ENCODE measurements at places on chromosomes 3 and 15.

DNA sequence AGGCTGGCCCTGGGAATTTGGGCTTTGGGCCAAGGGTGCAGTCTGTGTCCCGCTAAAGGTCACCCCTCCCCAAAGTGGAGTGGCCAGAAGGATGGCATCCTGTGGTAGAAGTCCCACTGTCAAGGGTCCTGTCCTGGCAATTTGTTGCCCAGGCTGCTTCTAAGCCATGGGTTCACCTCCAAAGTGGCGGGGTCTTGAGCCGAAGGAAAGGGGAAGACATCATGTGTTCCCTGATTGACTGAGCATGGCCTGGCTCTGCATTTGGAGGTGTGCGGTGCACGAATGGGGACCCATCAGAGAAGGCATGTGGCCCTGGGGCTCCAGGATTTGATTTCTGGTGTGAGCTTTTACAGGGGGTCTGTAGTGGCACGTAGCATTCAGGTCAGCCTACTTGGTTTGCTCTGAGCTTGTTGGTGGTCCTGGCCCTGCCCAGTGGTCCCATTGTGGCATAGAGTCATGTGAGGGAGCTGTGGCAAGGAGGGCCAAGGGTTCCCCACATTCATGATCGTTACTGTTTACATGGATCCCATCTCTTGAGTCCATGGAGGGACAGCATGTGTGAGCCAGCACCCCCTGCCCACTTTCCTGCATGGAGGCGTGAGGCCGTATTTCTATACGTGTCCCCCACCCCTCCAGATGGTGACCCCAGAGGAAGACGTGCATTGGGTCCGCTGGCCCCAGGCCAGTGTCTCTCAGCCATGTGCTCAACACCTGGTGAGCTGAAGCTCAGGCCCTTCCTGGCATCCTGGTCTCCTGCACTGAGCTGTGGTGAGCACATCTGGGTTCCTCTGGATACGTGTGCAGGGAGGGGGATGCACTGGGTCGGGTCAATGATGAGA lies 225.1 kb downstream of the SNRPN start:
- no peak for DNase-seq

DNA sequence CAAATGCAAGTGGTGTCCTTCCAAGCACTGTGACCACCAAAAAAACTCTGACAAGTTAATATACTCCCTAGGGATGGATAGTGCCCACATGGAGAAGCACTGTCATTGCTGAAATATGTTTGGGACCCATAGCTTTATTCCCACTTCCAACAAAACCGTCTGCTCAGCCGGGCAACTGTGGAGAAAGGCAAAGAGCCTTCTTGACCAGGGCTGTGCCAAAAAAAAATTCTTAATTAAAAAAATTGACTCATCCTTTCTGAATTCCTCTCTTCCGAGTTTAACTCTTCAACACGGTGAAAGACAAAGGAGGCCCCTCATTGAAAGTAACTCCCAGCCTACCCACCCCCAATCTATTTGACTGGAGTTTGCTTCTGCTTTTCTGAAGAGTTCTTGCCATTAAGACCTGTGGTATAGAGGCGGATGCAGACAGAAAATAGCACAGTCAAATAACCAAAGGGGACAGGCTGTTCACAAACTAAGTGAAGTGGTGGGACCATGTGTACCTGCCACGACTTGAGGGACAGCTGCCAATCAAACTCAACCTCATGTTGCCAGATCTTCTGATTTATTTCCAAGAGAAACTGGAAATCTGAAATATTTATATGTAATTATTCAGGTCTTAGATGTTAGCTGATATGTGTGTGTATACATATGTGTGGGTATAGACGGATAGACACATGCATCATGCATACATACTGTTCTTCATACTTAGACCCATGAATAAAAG lies 135.4 kb upstream of the PFN2 start:
- no peak for DNase-seq

DNA sequence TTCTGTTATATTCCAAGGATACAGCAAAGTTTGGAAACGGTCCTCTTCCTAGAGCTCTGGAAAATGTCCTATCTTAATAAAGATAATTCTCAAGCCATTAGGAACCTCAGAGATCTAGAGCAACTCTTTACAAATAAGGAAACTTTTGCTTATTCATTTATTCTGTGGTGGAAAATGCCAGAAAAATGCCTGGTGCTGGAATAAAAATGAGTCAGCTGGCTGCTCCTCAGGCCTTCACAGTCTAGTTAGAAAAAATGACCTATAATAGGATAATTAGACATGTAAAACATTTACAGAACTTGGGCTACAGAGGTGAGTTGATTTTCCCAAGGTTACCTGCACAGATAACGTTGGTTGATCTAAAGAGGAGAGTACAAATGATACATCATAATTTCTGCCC lies 372.5 kb downstream of the NLGN1 start:
- no peak for DNase-seq

DNA sequence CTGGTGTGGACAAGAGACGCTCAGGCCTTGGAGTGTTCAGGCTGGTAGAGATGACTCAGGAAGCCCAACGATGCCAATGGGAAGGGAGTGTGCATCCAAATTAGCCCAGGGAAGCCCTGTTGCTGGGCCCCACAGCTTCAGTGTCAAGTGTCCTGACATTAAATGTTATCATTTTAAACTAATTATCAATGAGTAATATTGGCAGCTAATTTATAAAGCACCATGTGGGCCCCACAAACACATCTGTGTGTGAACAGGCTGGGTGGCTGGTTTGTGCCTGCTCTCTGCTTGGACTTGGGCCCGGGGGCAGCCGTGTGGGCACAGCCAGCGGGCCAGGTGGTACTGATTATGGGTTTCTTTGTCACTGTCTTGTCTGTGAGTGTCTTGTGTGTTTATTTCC lies 15.0 kb downstream of the FBLN2 start:
- no peak for DNase-seq

DNA sequence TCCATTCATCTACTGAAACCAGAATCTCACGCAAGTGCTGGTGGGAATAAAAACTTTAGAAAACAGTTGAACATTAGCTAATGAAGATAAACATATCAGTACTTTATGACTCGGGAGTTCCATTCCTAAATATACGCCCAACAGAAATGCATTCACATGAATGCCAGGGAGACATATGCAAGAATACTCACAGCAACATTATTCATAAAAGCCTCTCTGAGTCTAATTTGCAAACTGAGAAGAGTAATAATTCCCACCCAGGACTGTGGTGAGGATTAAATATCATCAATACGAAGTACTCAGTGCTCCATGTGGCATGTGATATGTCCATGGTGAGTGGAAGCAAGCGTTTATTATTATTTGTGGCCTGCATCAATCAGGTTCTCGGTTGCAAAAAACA lies 65.6 kb upstream of the OXTR start:
- DNase-seq: no peak

- no peak for DNase-seq
Observed at GRCh38 chr15:67468416-67468815, 52.5 kb upstream of the C15orf61 start.

GRCh38 chr15:25065286-25065685 lies 110.5 kb downstream of the SNRPN start:
- no peak for DNase-seq

GRCh38 chr3:182006431-182006830 lies 294.7 kb downstream of the SOX2 start:
- no peak for DNase-seq

- peak; percentile 8 for DNase-seq
Observed at GRCh38 chr3:144915202-144915601, 943.6 kb downstream of the DIPK2A start.

- DNase-seq: peak; percentile 14
Observed at GRCh38 chr3:124467980-124468902, 262.0 kb upstream of the UMPS start.

DNA sequence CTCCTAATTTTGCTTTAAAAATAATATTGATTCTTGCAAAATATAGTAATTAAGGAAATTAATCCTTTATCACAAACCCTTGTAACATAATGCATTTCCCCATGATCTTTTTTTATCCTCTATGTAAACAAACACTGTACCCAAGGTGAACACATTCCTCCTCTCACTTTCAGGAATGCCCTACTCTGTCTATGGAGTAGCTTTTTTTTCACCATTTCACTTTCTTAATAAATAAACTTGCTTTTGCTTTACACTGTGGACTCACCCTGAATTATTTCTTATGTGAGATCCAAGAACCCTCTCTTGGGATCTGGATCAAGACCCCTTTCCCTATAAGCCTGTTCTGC lies 90.5 kb upstream of the LRRN1 start:
- DNase-seq: no peak

DNA sequence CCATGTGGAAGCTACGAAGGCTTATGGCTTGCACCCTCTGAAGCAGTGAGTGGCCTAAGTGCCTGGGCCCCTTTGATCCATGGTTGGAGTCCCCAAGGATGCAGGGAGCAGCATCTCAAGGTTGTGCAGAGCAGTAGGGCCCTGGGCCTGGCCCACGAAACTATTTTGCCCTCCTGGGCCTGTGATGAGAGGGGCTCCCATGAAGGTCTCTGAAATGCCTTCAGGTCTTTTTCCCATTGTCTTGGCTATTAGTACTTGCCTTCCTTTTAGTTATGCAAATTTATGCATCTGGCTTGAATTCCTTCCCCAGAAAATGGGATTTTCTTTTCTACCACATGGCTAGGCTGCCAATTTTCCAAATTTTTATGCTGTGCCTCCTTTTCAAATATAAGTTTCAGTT lies 158.8 kb upstream of the MME start:
- DNase-seq: no peak

GRCh38 chr15:88658972-88659931 lies 20.4 kb downstream of the ISG20 start:
- DNase-seq: no peak

GRCh38 chr15:40925863-40926658 lies 3.1 kb upstream of the DLL4 start:
- DNase-seq: no peak

DNA sequence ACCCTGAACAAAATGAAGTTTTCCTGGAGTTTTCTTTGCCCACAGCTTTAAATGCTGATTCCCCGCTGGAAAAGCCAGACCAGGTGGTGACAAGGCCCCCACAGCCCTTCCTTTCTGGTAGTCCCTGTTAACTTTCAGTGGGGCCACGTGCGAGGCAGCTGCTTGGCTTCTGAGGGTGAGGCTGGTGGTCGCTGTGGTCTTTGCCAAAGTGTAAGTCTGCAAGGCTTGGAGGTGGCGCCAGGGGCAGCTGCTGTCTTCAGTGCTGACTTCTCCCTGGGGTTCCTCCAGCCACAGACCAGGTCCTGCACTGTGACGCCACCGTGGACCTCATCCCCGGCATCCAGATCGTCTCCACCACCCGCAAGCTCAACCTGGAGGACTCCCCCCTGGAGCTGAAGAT lies 54.1 kb upstream of the TAMM41 start:
- DNase-seq: no peak

GRCh38 chr3:195080125-195080524 lies 190.8 kb downstream of the XXYLT1 start:
- no peak for DNase-seq

- no peak for DNase-seq
Observed at GRCh38 chr15:89401631-89402517, 67.2 kb upstream of the POLG start.

DNA sequence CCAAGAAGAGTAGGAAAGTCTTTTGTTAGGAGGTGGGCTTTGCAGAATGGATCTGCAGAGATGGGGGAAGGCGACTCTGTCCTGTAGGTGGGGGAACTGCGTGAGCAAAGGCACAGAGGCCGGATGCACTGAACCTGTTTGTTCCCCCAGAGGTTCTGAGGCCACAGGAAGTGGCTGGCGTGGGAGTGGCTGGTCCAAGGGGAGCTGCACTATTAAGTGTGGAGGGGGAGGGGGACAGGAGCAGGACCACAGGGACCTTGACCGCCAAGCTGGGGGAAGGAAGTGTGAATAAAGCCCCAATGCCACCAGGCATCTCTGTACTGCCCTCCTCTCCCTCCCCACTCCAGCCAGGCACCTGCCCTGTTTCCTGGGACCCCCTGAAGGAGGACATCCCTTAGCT lies 51.8 kb downstream of the CYP11A1 start:
- DNase-seq: peak; percentile 99

GRCh38 chr3:190543671-190544070 lies 29.8 kb downstream of the IL1RAP start:
- no peak for DNase-seq

- no peak for DNase-seq
Observed at GRCh38 chr3:43331381-43331780, 45.0 kb downstream of the SNRK start.

- DNase-seq: no peak
Observed at GRCh38 chr3:127457094-127457475, 133.4 kb downstream of the TPRA1 start.

GRCh38 chr3:147130461-147130860 lies 275.9 kb downstream of the ZIC4 start:
- DNase-seq: no peak

DNA sequence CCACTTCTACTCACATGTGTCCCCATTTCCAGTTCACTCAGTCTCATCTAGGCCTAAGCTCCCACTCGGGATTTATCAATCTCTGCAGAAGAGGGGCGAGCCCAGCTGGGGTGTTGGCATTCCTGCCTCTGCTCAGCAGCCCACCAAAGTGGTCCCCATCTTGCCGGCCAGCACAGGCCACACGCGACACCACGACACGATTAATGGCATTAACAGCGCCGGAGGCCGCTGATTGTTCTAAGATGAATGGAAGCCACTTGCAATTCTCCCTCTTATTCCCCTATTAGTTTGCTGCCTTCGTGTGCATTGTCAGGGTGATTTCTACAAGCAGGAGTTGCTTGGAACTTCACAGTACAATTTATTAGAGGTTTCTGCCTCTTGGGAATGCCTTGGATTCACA lies 477.3 kb downstream of the SHQ1 start:
- no peak for DNase-seq

- DNase-seq: no peak
Observed at GRCh38 chr3:26562021-26562768, 60.4 kb upstream of the LRRC3B start.

GRCh38 chr15:84604826-84605553 lies 4.2 kb downstream of the ZSCAN2 start:
- no peak for DNase-seq

- no peak for DNase-seq
Observed at GRCh38 chr3:52882377-52882776, 15.0 kb downstream of the STIMATE start.

GRCh38 chr3:88433568-88433967 lies 283.8 kb downstream of the C3orf38 start:
- DNase-seq: no peak

DNA sequence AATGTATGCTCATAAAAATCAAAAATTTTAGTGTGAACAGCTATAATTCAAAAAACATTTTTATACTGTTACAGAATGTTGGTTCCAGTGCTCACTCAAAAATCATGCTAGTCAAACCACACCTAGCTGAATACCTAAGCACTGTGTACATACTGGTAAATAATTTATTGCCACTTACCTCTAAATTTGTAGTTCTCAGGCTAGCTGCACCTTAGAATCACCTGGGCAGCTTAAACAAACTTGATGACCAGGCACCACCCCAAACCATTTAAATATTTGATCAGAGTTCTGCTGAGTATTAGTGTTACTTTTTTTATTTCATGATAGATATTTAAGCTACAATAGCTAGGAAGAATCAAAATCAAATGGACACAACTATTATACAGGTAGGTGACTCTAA lies 32.3 kb upstream of the TMCO5A start:
- no peak for DNase-seq

Data from CMK (cell line).